ENCODE measurements at places on chromosomes 2 and 18.

DNA sequence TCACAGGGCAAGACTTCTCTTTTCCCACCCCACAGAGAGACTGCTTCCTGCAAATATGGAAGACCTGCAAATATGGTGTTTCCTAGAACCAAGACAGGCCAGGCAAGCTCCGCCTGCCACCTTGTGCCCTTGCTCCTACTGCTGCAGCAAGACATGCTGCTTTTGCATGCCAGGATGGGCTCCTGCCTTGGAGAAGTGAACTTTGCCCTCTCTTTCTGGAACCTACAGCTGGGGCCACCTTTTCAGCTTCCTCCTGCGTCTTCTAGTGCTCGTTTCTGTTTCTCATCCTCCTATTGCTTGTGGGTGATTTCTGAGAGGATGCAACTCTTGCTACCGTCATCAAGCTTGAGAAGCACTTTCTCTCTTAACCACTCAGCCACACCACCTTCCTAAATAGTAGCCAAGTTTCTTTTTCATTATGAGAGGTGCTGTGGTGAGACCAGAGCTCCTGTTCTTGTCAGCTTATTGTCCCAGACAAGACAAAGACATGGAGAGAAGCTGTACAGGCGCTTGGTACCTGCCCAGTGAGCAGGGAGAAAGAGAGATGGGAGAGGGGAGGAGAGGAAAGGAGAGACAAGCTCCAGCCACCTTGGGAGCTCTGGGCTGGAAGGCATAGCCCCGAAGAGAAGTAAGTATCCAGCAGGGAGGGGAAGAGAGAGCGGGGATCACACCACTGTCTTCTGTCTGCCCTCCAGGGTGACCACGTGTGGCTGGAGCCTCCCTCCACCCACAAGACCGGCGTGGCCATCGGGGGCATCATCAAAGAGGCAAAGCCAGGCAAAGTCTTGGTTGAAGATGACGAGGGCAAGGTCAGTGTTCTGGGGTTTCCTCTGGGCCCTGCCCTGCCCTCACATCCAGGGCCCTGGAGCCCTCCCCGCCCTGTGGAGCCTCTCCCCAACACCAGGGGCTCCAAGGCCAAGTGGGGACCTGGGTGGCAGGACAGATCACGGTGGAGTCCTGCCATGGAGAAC, 28.3 kb downstream of the MYO7B start:
- peak; percentile 87 for DNase-seq

GRCh38 chr2:45177870-45178269, 168.6 kb upstream of the SIX2 start:
- no peak for DNase-seq

- DNase-seq: no peak
Measured at GRCh38 chr18:892316-892715, 12.4 kb upstream of the ADCYAP1 start.

GRCh38 chr2:120224735-120225548, 1.7 kb upstream of the TMEM185B start:
- no peak for DNase-seq

GRCh38 chr2:107072150-107072940, 186.4 kb upstream of the ST6GAL2 start:
- DNase-seq: no peak

- peak; percentile 4 for DNase-seq
Measured at GRCh38 chr18:27685807-27686412, 491.0 kb downstream of the CDH2 start.

- DNase-seq: no peak
Measured at GRCh38 chr2:1782514-1782913, 38.2 kb upstream of the PXDN start.

- DNase-seq: no peak
Measured at GRCh38 chr18:40937386-40937785, 1017.6 kb upstream of the PIK3C3 start.

DNA sequence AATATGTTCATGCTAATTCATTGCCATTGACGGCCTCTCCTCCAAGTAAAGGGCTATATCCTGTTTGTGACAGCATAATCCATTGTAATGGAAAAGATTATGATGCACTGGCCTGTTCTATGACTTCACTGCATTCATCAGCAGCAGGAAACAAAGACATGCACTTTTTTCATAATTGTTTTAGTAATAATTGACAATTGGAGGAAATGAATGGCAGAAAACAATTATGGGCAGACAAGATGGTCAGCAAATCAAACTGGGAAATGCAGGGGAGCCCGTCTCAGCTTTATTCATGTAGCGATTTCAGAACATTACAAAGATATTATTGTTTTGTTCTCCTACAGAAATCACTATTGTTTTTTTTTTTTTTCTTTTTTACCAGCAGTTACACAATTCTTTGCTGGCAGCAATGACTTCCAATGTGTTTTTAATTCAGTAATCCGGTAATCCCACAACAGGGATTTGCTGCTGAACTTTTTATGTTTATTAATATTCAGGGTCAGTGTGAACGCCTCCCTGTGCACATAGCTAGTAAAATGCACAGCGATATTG, 33.8 kb upstream of the RASGRP3 start:
- DNase-seq: no peak

GRCh38 chr2:201406077-201406662, 45.1 kb downstream of the TRAK2 start:
- peak; percentile 49 for DNase-seq

- peak; percentile 2 for DNase-seq
Measured at GRCh38 chr2:214019229-214019972, 391.5 kb upstream of the VWC2L start.

GRCh38 chr2:119960821-119961220, 52.1 kb upstream of the EPB41L5 start:
- peak; percentile 10 for DNase-seq

DNA sequence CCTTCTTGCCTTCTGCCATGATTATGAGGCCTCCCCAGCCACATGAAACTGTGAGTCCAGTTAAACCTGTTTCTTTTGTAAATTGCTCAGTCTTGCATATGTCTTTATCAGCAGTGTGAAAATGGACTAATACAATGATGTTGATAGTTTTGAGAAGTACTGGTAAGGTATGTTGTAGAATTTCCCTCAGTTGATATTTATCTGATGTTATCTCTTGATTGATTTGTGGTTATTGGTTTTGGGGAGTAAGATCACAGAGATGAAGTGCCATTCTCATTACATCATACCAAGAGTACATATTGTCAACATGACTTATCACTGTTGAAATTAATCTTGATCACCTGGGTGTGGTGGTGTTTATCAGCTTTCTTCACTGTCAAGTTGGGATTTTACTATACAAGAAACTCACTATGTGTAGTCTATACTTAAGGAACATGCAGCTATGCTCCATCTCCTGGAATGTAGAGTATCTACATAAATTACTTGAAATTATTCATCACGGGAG, 5.1 kb upstream of the SPAG16 start:
- DNase-seq: no peak

DNA sequence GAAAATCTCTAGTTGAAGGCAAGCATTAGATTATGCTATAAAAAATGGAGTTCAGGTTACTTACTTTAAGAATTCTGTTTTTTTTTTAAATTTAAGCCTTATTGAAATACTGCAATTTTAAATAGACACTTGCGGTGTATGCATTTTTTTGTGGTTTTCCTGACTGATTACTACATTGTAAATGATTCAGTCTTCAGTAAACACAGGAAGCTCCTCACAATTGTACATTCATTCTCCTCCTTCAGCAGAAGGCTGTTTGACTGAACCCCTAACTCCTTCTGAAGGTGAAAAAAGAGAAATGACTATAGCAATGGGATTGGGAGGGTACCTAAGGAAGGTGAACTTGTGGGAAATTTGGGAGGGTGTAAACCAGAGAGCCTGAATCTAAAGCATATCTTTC, 136.1 kb downstream of the GCA start:
- peak; percentile 39 for DNase-seq

DNA sequence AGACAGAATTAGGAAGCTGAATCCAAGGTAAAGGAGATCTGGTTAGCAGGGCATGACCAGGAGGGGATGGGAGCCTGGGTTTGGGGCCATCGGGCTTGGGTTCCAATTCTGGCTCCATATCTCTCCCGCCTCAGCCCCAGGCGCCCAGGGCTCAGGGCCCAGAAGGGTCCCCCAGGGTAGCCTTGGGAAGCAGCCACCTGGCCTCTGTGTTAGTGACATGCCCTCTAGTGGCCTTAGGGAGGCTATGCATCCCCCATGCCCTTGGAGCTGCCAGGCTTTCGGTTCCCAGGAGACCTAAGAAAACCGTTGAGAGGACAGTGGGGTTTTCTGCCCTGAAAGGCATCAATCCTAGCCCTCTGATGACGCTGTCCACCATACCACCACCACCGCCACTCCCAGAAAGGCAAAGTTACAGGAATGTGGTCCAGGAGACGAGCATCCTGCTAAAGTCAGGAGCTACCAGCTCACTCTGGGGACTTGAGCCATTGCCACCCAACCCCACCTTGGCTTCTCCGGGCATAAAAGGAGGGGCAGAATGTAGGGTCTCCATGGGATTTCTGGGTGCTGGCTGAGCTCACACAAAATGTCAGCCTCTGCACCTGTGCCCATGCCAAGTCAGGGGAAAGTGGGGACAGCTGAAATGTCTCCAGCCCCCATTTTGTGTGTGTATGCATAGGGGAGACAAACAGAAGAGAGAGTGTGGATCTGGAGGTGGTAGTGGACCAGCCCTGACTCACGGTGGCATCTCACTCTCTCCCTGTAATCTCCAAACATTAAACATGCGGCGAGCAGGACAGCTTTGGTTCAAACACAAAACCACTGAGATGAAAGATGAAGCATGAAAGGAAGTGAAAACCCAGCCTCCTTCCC, 56.5 kb downstream of the EMX1 start:
- peak; percentile 42 for DNase-seq

DNA sequence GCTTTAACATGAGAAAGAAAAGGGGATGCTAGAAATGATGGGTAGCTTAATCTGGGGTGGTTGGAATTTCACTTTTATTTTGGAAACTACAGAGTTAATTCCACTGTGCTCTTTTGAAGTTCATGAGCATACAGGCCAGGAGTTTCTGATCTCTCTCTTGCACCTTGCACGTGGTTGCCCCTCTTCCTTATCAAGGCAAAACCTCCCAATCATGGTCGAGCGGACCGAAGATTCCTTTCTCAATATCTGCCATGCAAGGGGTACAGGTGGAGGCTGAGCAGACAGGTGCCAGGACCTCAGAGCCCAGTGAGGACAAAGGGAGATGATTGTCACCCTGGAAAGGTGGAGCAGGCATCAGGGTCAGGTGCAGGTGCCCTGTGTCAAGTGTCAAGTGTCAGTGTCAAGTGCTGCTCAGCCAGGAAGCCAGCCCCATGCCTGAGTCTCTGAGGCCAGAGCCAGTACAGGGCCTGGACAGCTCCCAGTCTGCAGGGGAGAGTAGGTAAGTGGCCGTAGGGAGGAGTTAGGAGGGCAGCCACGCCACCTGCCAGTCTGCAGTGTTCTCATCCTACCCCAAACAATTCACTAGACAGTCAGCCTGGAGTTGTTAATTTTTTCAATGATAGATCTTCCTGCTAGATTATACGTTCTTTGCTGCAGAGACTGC, 42.2 kb downstream of the LPIN1 start:
- no peak for DNase-seq

GRCh38 chr2:32678825-32679224, 51.0 kb downstream of the TTC27 start:
- no peak for DNase-seq

- DNase-seq: no peak
Measured at GRCh38 chr2:88184762-88185161, 14.6 kb downstream of the THNSL2 start.

GRCh38 chr18:51716277-51716676, 518.8 kb upstream of the MEX3C start:
- DNase-seq: no peak

DNA sequence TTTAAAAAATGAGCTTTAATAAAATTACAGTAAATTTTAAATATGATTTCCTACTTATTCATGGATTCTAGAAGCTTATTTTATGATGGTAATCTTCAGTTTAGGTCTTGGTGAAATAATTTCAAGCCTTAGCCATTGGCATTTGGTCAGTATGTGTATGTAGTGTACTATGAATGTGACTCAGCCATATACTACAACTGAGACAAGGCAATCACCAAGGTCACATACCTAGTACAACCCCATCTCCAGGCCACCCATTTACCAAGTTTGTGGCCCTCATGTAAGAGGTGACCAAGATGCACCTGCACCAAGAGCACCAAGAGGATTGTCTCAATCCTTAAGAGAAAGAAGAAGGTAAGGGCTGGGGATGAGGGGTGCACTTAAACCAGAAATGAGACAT, 54.8 kb upstream of the FRZB start:
- no peak for DNase-seq

DNA sequence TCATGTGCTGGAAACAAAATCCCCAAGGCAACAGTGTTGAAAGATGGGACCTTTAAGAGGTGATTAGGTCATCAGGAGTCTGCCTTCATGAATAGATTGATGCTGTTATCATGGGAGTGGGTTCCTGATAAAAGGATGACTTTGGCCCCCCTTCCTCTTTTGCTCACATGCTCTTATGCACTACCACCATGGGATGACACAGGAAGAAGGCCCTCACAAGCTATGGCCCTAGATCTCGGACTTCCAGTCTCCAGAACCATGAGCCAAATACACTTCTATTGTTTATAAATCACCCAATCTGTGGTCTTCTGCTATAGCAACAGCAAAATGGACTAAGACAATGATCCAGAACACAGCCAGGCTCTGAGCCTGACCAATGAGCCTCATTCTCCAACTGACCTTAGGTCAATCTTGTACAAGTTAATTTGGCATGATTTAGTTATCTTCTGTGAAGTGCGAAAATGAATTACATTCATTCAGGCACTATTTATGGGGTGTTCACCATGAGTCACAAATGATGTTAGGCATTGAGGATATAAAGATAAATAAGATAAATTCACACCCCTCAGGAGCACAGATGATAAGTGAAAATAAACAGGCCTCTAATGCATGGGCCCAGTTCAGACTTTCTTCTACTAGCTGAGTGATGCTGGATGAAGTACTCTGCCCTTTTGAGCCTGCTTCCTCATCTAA, 37.7 kb upstream of the NT5C1B start:
- DNase-seq: no peak

DNA sequence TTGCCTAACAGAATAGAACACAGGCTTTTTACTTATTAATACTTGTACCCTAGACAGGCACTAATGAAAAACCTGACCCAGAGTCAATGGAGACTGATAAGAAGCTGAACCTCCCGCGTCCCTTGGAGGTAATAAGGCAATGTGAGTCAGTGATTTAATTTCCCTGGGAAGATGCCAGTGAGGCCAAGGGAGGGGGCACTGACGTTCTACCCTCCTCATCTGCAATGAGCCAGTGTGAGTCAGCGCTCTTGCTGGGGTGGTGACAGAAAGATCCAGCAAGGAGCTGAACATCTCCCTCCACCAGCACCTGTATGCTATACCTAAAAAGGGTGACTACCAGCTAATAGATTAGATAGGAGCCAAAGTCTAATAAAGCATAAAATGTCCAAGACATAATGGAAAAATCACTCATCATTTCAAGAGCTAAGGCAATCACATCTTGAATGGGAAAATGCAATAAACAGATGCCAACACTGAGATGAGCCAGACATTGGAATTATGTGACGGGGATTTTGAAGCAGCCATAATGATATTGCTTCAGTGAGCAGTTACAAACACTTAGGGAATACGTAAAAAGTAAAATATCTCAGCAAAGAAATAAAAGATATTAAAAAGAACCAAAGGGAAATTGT, 116.9 kb downstream of the TPGS2 start:
- DNase-seq: no peak
